Prostate gland (tissue), 2 donors: ENCODE measurements at places on chromosomes 4 and X. TPM values are rescaled to one million over a fixed set of nuclear protein-coding genes. Genes with fewer than 3 reads are reported as not detected.

Gene ZDHHC15
- total RNA-seq = 2.9 TPM

- DNase-seq = no peak
- H3K36me3 ChIP-seq = no peaks in the 10 kb centered on the region
- H3K27me3 ChIP-seq = no peaks in the 10 kb centered on the region
- H3K27ac ChIP-seq = no peak overlapping the region
- no peak overlapping the region for H3K4me3 ChIP-seq
Measured at GRCh38 chr4:26450418-26450817, 39.9 kb downstream of the CCKAR start.

DNA sequence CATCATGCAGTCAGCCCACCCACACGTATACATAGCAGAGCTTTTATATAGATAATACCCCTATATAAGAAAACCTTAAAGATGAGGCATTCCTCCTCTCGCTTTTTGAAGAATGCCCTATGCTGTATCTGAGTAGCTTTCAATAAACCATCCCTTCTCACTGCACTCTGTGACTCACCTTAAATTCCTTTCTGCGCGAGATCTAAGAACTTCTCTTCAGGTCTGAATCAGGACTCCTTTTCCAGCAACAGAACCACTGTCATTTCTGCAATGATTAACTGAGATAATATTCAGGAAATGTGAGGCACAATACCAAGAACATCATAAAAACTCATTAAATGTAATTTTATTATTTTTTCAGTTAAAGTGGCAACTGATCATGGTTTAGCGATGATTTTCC is 76.4 kb upstream of the DCLK2 start:
- no peaks in the 10 kb centered on the region for H3K27me3 ChIP-seq
- H3K27ac ChIP-seq = no peak overlapping the region
- no peak for DNase-seq
- no peaks in the 10 kb centered on the region for H3K36me3 ChIP-seq
- H3K4me3 ChIP-seq = no peak overlapping the region
- no peaks in the 10 kb centered on the region for H3K4me1 ChIP-seq

Gene TMSB15A
- 15.7 TPM for total RNA-seq

GRCh38 chr4:4952273-4952672 is 67.0 kb downstream of the CYTL1 start:
- H3K36me3 ChIP-seq = no peaks in the 10 kb centered on the region
- no peak for DNase-seq
- no peaks in the 10 kb centered on the region for H3K27me3 ChIP-seq
- no peak overlapping the region for H3K27ac ChIP-seq
- no peaks in the 10 kb centered on the region for H3K4me1 ChIP-seq

DNA sequence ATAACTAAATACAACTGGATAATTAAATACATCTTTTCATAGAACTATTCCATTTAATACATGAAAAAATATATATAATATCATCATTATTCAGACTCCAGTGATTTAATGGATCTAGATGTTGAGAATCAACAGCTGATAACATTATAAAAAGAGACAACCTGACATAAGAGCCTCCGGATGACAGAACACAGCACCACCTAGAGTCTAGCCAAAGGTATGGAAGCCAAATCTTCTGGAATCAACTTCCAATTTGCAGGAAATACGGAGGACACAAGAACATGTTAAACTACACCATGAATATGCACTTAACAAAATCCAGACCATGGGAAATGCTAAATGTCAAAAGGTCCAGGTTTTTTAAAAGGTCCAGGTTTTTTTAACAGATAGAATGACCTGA is 55.0 kb downstream of the LRBA start:
- no peak for DNase-seq
- H3K27ac ChIP-seq = no peak overlapping the region
- no peak overlapping the region for H3K4me3 ChIP-seq

Gene ZFP42
- total RNA-seq = 0.57 TPM

DNA sequence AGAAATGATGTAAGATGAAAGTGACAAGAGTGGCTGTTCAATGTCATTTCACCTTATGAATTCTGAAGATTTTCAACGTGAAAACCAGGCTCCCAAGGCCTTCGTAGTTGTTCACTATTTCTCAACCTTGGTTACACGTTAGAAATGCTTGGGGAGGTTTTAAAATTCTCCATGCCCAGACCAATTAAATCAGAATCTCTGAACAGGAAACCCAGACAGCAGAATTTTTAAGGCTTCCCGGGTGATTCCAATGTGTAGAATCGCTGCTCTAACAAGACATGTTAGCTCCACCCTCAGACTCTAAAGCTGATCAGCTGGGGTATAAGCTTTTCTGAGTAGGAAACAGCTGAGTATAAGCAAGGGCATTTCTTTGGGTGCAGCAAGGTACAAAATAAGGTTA is 160.4 kb upstream of the TET2 start:
- H3K4me3 ChIP-seq = no peak overlapping the region
- no peaks in the 10 kb centered on the region for H3K36me3 ChIP-seq
- no peaks in the 10 kb centered on the region for H3K27me3 ChIP-seq

Gene ASB5
- 2.6 TPM for total RNA-seq

- no peak for DNase-seq
- H3K4me3 ChIP-seq = no peak overlapping the region
- no peak overlapping the region for H3K27ac ChIP-seq
- H3K4me1 ChIP-seq = no peaks in the 10 kb centered on the region
- H3K27me3 ChIP-seq = no peaks in the 10 kb centered on the region
- H3K36me3 ChIP-seq = no peaks in the 10 kb centered on the region
Measured at GRCh38 chrX:111917591-111917990, 41.6 kb downstream of the TRPC5OS start.

Gene REPS2
- total RNA-seq = 30.7 TPM

GRCh38 chrX:31334997-31335396 is 263.2 kb upstream of the FTHL17 start:
- H3K27me3 ChIP-seq = no peaks in the 10 kb centered on the region
- H3K27ac ChIP-seq = no peak overlapping the region
- H3K36me3 ChIP-seq = no peaks in the 10 kb centered on the region
- DNase-seq = no peak
- H3K4me1 ChIP-seq = no peaks in the 10 kb centered on the region

- H3K4me1 ChIP-seq = no peaks in the 10 kb centered on the region
- no peaks in the 10 kb centered on the region for H3K36me3 ChIP-seq
- no peaks in the 10 kb centered on the region for H3K27me3 ChIP-seq
- H3K27ac ChIP-seq = no peak overlapping the region
- DNase-seq = no peak
- H3K4me3 ChIP-seq = no peak overlapping the region
Measured at GRCh38 chr4:145420595-145421214, 60.9 kb upstream of the SMAD1 start.

GRCh38 chr4:3491681-3492405 is 28.7 kb downstream of the DOK7 start:
- H3K4me1 ChIP-seq = no peaks in the 10 kb centered on the region
- DNase-seq = no peak
- no peaks in the 10 kb centered on the region for H3K36me3 ChIP-seq
- H3K4me3 ChIP-seq = no peak overlapping the region
- H3K27ac ChIP-seq = no peak overlapping the region

DNA sequence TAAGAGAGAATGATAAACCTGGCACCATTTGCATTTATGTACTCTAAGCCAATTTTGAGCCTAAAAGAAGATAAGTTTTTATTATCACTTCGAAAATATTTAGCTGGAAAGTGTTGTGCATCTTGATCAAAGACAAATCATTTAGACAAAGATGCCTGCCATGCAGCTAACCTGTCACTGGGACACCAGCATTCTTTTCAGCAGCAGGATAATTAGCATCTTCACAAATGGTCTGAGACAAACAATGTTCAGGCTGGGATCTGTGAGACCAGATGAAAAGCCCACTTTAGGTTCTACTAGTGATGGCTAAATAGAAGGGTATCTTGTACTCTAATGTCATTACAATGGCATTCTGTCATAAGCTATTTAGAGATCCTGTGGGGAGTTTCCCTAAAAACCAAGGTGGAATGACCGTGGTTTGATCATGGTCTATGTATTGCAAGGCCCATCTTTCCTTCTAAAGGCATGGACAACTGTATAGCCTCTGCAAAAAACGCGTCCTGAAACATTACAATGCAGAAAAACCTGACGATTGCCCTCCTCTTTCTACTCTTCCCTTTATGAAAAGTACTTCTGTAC is 7.2 kb downstream of the PRDM8 start:
- no peaks in the 10 kb centered on the region for H3K27me3 ChIP-seq
- DNase-seq = no peak
- no peaks in the 10 kb centered on the region for H3K4me1 ChIP-seq

DNA sequence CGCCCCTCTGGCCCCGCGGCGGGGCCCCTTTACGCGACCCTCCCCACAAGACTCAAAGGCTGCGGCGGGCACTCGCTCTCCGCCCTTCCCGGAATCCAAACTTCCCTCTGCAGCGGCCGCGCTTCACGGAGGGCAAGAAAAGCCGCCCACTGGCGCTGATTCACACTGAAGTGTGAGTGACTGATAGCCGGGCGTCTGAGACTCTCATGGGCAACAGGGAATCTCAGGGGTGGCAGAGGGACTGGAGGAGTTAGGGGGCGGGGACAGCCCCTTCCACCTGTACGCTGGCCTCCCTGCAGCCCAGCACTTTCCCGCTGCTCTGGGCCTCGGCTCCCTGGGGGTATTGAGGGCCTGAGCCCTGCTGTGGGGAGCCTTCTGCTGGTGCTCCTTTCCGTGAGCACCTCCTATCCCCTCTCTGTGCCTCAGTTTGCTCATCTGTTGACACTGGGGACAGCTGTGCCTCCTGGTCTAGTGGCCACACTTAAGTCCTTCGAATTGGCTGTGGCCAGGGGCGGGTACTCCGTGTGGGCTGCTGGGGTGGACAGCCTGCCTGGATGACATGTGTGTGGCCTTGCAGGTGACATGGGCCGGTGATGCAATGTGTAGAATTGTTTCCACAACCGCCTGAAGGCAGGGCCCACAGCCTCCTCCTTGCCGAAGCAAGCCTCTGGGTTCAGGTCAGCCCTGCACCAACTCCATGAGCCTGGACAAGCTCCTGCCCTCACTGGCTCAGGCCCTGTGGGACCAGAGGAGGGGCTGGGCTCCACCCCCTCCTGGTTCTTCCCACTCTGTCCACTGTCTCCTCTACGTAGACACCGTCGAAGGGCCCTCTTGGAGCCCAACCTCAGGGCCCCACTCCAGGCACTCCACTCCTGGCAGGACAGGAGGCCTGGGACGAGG is 951 bp downstream of the SH3BP2 start:
- no peak for DNase-seq
- peaks cover 21% of the 10 kb centered on the region for H3K4me1 ChIP-seq
- H3K4me3 ChIP-seq = peak overlapping the region; percentile 55
- peak overlapping the region; percentile 43 for H3K27ac ChIP-seq
- no peaks in the 10 kb centered on the region for H3K36me3 ChIP-seq
- H3K27me3 ChIP-seq = no peaks in the 10 kb centered on the region
